Heart right ventricle (tissue), 16 donors: ENCODE measurements at places on chromosomes 5 and 9.

DNA sequence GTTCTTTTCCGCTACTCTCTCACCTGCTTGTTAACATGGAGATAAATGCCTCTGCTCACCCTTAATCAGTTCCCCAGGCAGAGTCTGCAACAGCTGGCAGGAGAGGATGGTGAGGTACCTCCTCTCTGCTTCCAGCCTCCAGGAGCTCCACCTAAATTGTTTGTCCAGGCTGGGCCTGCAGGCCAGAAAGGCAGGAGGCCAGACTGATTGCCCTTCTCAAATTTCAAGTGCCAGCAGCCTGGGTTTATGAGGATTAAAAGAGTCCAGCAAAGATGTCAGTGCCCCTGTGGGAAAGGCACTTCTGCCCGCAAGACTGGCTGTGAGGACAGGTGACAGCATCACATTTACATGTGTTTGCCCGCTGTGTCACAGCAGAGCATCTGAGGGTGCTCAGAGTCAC is 19.8 kb downstream of the CORO2A start:
- H3K4me3 ChIP-seq, result no peak overlapping the region
- peaks cover 5% of the 10 kb centered on the region for H3K27me3 ChIP-seq
- no peaks in the 10 kb centered on the region for H3K4me1 ChIP-seq
- DNase-seq, result no peak
- no peak overlapping the region for H3K27ac ChIP-seq

DNA sequence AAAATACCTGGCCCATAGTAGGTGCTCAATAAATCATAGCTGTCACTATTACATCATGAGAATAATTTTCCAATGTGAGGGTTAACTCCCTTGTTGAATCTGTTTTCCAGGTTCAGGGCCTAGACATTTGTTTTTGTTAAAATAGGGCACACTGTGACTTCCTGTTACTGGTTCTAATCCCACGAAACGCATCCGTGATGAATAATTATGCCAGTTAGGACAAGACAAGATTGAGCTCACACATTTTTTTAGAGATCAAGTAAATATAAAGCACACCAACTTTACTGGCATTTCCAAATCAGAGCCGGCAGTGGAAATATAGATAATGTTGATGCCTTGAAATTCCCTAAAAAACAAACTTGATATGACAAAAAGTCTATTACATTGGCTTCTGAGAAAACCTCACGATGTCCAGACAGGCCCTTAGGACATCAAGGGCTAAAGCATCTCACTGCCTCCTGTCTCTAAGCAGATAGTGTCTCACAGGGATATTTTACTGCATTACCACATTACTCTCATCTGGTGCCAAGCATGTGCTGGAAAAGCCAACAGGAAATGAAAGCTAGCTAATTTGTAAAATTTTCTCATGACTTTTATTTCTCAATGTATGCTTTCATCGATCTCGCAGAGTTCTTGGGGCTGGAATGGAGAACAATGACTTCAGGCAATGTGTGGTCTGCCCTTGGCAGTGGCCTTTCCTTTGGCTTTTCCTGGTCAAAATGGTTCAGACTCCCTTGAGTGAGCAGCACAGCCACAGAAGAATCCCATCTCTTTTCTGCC is 414.3 kb upstream of the PAPPA start:
- no peak for DNase-seq
- no peaks in the 10 kb centered on the region for H3K36me3 ChIP-seq
- H3K27ac ChIP-seq, result no peak overlapping the region

- H3K27me3 ChIP-seq, result no peaks in the 10 kb centered on the region
- H3K4me1 ChIP-seq, result peaks cover 6% of the 10 kb centered on the region
- peaks cover 22% of the 10 kb centered on the region for H3K36me3 ChIP-seq
- no peak for DNase-seq
- no peak overlapping the region for H3K27ac ChIP-seq
- no peak overlapping the region for H3K4me3 ChIP-seq
Measured at GRCh38 chr9:120538339-120538738, 41.6 kb downstream of the CDK5RAP2 start.

- no peak overlapping the region for H3K27ac ChIP-seq
- no peaks in the 10 kb centered on the region for H3K36me3 ChIP-seq
- H3K4me3 ChIP-seq, result peak overlapping the region; percentile 52
- H3K27me3 ChIP-seq, result no peaks in the 10 kb centered on the region
Measured at GRCh38 chr9:12696931-12697622, 3.9 kb downstream of the TYRP1 start.

DNA sequence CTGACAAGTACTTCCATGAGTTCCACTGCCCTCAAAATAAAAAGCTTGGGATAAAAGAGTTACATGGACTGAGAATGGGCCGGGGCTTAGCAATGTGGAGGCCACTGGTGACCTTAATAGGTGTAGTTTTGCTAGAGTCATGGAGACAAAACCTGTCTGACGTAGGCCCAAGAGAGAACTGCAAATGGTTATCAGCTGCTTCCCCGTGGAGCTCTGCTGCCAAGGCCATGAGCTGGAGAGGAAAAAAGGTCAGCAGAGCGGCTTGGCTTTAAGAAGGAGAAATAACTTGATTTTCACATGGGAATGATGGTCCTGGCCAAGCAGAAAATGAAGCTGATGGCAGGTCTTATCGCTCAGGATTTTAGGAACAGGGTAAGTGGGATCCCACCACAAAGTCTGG is 3.7 kb upstream of the SURF6 start:
- H3K27ac ChIP-seq, result peak overlapping the region; percentile 70
- H3K36me3 ChIP-seq, result no peaks in the 10 kb centered on the region
- no peak for DNase-seq
- H3K27me3 ChIP-seq, result no peaks in the 10 kb centered on the region
- H3K4me1 ChIP-seq, result peaks cover 4% of the 10 kb centered on the region
- no peak overlapping the region for H3K4me3 ChIP-seq

GRCh38 chr5:135669416-135669815 is 90.6 kb upstream of the CXCL14 start:
- no peaks in the 10 kb centered on the region for H3K4me1 ChIP-seq
- H3K4me3 ChIP-seq, result no peak overlapping the region
- no peak for DNase-seq

GRCh38 chr5:170570476-170570875 is 66.7 kb downstream of the KCNIP1 start:
- H3K4me1 ChIP-seq, result no peaks in the 10 kb centered on the region
- H3K4me3 ChIP-seq, result no peak overlapping the region
- H3K27me3 ChIP-seq, result peaks cover 26% of the 10 kb centered on the region

GRCh38 chr9:107284636-107285035 is 1.6 kb downstream of the RAD23B start:
- peak overlapping the region; percentile 95 for H3K4me3 ChIP-seq
- peak overlapping the region; percentile 98 for H3K27ac ChIP-seq

- no peaks in the 10 kb centered on the region for H3K36me3 ChIP-seq
- peaks cover 76% of the 10 kb centered on the region for H3K4me1 ChIP-seq
- H3K4me3 ChIP-seq, result no peak overlapping the region
Measured at GRCh38 chr9:127132375-127132774, 9.9 kb upstream of the ANGPTL2 start.

DNA sequence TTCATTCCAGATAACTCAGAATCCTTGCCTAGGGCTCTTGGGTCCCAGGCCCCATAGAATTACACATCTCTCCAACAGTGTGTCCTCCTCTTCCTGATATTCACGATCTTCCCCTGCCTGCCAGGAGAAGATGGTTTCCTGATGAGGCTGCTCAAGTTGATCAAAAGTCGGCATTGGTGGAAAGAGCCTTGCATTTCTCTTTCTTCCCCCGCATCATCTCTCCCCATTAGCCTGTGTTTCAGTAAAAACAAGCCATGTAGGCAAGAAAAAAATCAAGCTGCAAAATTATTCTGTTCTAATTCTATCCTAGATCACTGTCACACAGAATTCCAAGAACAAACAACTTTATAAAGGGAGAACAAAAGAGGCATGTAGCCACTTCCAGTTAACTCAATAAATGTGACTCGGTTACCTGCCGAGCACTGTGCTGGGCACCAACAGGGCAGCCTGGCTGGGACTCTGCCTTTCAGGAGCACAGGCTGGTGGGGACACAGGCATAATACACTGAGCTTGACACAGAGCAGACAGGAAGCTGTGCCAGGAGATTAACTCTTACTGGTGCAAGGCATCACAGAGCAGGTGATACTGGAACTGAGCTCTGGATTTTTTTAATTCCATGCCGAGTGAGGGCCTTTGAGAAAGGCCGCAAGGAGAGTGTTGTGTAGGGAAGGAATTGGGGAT is 25.6 kb downstream of the TMOD1 start:
- peaks cover 71% of the 10 kb centered on the region for H3K4me1 ChIP-seq
- no peak overlapping the region for H3K4me3 ChIP-seq
- H3K27ac ChIP-seq, result peak overlapping the region; percentile 41
- DNase-seq, result no peak

DNA sequence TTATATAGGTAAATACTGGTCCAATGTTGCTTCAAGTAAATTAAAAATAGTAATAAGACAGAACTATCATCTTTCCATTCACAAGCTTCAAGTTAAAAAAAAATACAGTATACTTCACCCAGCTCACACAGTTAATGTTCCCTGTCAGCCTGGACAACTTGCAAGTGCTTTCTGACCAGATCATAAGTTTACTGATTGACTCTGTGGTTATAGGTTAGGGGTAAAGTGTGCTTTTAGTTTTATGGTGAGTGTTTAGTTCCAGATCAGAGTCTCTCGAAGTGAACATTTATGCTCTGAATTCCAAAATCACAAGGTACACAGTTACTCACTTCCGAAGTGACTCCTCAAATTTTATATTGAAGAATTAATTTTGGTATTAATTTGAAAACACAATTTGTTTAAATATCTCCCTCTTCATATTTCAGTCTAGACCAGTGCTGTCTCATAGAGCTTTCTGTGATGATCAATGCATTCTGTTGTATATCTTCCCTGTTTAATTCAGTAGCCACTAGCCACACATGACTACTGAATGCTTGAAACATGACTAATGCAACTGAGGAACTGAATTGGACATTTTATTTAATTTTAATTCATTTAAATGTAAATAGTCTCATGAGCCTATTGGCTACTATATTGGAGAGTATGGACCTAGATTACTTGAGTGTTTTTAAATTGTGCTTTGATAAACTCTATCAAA is 90.7 kb downstream of the MEF2C start:
- no peaks in the 10 kb centered on the region for H3K27me3 ChIP-seq
- H3K27ac ChIP-seq, result no peak overlapping the region
- peaks cover under 1% of the 10 kb centered on the region for H3K4me1 ChIP-seq
- no peak overlapping the region for H3K4me3 ChIP-seq
- peaks cover 4% of the 10 kb centered on the region for H3K36me3 ChIP-seq

DNA sequence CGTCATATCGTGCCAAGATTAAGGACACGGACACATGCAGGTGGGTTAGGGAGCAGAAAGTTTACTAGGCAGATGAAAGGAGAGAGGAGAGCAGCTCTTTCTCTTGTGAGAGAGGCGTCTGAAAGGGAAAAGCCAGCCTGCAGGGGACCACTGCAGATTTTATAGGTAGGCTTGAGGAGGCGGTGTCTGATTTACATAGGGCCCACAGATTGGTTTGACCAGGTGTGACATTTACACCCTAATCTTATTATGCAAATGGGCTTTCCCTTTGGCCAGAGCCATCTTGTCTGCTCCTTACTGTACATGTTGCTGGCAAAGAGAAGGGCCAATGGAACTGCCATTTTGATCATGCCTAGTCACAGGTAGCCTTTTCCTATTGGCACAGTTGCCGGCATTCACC is 137.2 kb upstream of the TAF11L2 start:
- H3K27me3 ChIP-seq, result no peaks in the 10 kb centered on the region
- no peaks in the 10 kb centered on the region for H3K4me1 ChIP-seq
- no peak for DNase-seq
- H3K36me3 ChIP-seq, result no peaks in the 10 kb centered on the region
- H3K4me3 ChIP-seq, result no peak overlapping the region

- H3K27me3 ChIP-seq, result peaks cover 4% of the 10 kb centered on the region
- H3K36me3 ChIP-seq, result no peaks in the 10 kb centered on the region
- H3K4me1 ChIP-seq, result peaks cover 21% of the 10 kb centered on the region
- H3K4me3 ChIP-seq, result no peak overlapping the region
- no peak for DNase-seq
Measured at GRCh38 chr5:151578326-151579025, 12.7 kb downstream of the FAT2 start.

- no peak for DNase-seq
- no peak overlapping the region for H3K27ac ChIP-seq
- H3K27me3 ChIP-seq, result no peaks in the 10 kb centered on the region
- H3K36me3 ChIP-seq, result no peaks in the 10 kb centered on the region
- H3K4me3 ChIP-seq, result no peak overlapping the region
Measured at GRCh38 chr9:90288275-90288639, 354.4 kb downstream of the DIRAS2 start.

- H3K36me3 ChIP-seq, result no peaks in the 10 kb centered on the region
- no peak for DNase-seq
- no peaks in the 10 kb centered on the region for H3K4me1 ChIP-seq
- H3K27me3 ChIP-seq, result peaks cover 47% of the 10 kb centered on the region
- no peak overlapping the region for H3K4me3 ChIP-seq
Measured at GRCh38 chr9:98809311-98810101, 2.0 kb downstream of the GALNT12 start.

- H3K27me3 ChIP-seq, result no peaks in the 10 kb centered on the region
- DNase-seq, result no peak
- no peak overlapping the region for H3K4me3 ChIP-seq
- no peak overlapping the region for H3K27ac ChIP-seq
Measured at GRCh38 chr9:121105531-121105930, 30.8 kb downstream of the CNTRL start.

GRCh38 chr9:89791754-89792153 is 186.9 kb downstream of the GADD45G start:
- no peak for DNase-seq
- no peaks in the 10 kb centered on the region for H3K27me3 ChIP-seq
- no peak overlapping the region for H3K4me3 ChIP-seq
- no peak overlapping the region for H3K27ac ChIP-seq
- peaks cover 2% of the 10 kb centered on the region for H3K4me1 ChIP-seq

- H3K36me3 ChIP-seq, result no peaks in the 10 kb centered on the region
- H3K4me3 ChIP-seq, result peak overlapping the region; percentile 64
- no peak for DNase-seq
- peaks cover 31% of the 10 kb centered on the region for H3K4me1 ChIP-seq
- peak overlapping the region; percentile 81 for H3K27ac ChIP-seq
- H3K27me3 ChIP-seq, result peaks cover 10% of the 10 kb centered on the region
Measured at GRCh38 chr9:133162861-133163503, 732 bp downstream of the GBGT1 start.
